ENCODE measurements at places on chromosomes 6 and 20.

GRCh38 chr20:33027769-33028751 is 3.4 kb upstream of the BPIFB6 start:
- DNase-seq: no peak

GRCh38 chr6:17015551-17016381 is 86.1 kb upstream of the STMND1 start:
- peak; percentile 28 for DNase-seq

DNA sequence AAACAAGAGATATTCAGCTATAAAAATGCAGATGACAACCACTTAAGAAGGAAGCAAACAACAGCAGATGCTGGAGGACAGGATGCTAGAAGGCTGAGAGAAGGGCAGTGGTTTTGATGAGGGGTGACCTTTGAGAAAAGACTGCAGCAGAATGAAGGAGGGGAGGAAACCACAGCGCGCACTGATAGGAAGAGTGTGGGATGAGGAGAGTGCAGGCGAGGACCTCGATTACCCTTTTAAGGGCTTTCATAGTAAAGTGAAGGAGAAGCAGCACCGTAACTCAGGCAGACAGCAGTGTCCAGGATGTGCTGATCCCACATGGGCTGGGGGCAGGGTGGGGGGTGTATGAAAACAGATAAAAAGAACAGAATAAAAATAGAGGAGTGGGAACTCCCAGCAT is 19.2 kb downstream of the ZBTB2 start:
- peak; percentile 11 for DNase-seq

DNA sequence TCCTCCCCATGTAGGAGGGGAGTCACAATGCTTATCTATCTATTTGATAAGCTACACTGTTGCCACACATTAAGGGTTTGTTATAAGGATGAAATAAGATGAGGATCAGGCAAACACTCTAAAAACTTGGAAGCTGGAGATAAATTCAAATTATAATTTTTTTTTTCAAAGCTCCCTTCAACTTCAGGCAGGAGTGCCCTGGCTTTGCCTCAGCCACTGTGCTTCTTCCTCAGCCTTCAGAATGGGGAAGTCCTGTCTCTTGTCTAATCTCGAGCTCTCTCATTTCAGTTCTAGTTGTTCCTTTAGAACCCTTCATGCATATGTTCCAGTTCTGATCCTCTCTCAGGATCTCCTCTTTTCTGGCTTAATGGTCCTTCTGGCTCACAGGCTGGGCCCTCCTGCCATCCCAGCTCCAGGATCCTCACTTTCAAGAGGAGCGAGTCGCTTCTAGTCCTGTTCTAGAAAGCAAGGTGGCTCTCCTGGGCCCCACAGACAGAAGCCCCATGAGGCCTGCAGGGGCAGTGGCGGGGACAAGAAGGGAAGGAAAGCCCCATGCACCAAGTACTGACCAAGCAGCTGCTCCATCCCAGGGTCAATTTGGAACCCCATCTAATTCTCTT is 164.3 kb downstream of the VEGFA start:
- no peak for DNase-seq

DNA sequence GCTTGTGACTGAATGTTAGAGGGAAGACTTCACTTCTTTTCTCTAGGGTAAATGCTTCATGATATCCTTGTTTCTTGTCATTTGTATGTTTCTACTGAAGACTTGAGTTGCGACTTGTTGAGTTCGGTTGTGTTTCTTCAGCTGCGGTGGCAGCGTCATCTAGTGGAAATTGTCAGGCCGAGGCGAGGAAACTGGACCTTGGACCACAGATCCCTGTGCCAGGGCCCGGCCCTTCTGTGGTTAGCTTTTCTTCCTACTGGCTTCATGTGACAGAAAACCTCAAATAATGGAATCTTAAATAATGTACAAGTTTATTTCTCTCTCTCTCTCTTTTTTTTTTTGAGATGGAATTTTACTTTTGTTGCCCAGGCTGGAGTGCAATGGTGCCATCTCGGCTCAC is 12.4 kb downstream of the MTHFD1L start:
- no peak for DNase-seq

DNA sequence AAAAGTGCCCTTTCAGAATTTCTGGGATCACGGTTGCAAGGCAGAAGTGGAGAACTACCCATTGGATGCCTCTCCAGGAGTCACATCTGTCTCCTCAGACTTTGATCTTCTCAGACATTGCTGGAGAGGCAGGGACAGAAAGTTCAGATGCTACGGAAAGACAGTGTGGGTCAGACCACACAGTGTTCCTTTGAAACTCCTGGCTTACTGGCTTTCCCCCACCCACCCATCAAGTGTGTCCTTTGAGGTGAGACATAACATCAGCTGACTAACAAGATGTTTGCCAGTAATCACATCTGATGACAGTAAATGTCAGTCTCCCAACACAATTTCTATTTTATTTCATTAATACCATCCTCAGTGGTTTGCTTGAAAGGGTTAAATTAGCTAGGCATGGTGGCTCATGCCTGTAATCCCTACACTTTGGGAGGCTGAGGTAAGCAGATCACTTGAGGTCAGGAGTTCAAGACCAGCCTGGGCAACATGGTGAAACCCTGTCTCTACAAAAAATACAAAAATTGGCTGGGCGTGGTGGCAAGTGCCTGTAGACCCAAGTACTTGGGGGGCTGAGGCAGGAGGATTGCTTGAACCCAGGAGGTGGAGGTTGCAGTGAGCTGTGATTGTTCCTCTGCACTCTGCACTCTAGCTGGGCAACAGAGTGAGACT is 67.2 kb upstream of the SNX9 start:
- DNase-seq: peak; percentile 63

- DNase-seq: no peak
Observed at GRCh38 chr6:115570331-115570730, 490.4 kb downstream of the FRK start.

DNA sequence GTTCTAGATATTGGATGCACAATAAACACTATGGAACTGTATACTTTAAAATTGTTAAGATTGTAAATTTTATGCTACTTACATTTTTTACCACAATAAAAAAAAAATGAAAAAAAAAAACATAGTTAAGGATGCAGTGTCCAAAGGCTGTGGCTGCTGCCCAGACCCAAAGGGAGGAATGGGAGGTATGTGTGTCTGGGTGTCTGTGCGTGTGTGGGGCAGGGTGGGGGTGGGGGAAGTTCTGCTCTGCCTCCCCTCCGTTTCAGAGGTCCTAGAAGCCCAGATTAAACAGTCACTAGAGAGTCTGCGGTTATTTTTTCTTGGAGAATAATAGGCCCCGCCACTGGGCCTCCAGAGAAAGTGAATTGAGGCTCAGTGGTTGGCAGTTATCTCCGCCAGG is 136.4 kb upstream of the ARMC2 start:
- no peak for DNase-seq

GRCh38 chr20:62088258-62089127 is 22.8 kb upstream of the TAF4 start:
- DNase-seq: no peak

DNA sequence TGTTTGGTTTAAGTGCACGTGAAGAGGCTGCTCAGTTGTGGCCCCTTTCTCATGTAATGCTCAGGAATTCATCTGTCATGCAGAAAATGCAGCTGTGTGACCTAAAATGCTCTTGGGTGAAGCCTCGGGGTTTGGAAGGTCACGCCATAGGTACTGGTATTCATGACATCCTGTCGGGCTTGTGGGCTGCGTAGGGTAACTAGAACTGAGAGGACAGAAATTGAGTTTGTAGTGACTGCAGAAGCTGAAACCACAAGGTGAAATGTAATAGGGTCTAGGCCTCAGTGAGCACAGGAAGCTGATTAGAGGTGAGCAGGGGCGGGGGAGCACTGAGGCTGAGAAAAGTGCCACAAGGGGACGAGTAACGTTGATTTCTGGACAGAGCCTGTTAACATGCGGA is 128.8 kb downstream of the SOBP start:
- peak; percentile 27 for DNase-seq

DNA sequence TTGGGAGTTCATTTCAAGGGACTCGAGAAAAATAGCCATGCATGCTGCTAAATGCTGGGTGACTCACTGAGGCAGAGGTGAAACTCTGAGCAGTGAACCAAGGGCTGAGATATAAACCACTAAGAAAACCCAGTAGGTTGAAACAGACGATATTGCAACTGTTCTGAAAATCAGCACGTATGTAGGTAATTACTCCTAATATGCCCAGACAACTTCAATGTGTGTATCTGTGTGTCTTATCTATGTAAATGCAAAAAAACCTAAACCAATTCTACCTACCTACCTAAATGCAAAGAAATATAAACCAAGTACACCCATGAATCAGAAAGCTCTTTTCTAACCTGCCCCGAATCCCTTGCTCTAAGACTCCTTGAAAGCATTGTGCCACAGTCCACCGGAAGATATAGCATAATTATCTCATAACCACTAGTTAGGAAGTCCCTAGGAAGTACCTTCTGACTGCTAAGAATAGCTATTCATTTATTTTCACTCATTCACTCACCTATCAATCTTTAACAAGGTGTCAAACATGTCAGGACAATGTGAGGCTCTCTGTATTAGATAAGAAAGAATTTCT is 458.7 kb upstream of the RUNX2 start:
- DNase-seq: no peak

- DNase-seq: no peak
Observed at GRCh38 chr6:152821525-152821924, 70.9 kb downstream of the VIP start.

GRCh38 chr6:129777371-129777770 is 67.4 kb upstream of the ARHGAP18 start:
- no peak for DNase-seq

DNA sequence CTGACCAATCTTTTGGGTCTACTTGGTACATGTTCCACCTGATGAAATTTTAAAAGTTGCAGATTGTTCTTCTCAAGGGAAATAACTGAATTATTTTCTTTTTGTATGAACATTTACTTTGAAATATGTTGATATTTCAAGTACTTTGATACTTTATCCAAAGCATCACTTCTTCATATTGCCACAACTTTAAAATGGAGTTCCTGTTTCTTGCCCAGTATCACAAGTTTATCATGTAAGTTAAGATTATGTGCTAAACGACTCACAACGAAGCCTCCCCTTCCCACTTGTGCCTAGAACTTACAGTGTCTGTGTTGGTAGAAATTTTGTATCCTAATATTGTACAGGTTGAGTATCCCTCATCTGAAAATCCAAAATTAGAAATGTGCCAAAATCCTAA is 108.4 kb downstream of the ARID1B start:
- no peak for DNase-seq

DNA sequence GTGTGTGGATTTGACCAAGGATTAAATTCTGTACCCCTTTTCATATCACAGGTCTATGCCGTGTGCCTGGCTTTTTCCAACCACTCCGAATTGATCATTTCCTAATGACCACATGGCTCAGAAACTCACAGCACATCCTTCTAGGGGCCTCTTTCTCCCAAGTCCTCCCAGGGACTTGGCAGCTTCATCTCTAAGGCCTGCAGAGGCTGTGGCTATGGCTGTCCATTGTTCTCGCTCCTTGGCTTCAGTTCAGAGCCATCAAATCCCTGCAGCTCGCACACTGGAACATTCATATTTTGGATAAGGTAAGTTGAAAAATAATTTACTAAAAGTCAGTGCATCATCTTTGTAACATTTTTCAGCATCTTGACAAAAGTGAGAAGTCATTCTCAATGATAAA is 497.2 kb upstream of the CDH4 start:
- DNase-seq: no peak

- no peak for DNase-seq
Observed at GRCh38 chr6:33193619-33194018, 1.4 kb upstream of the COL11A2 start.

- DNase-seq: no peak
Observed at GRCh38 chr6:125157280-125157679, 3.7 kb downstream of the TPD52L1 start.

DNA sequence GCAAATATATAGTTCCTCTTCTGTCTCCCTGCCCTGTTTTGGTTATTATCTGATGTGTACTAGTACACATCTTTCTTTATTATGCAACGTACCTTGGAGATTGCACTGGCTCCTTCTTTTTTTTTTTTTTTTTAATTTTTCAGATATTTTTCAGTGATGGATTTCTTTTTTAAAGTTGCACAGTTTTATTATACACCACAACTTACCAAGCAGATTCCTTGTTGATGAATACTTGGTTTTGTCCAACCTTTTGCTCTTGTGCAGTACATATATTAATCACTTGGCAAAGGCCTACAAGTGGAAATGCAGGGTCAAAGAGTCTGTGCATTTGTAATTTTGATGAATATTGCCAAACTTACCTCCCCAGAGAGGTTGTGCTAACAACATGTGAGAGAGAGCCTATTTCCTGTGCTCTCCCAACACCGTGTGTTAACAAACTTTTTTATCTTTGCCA is 50.1 kb upstream of the RNF24 start:
- DNase-seq: no peak

DNA sequence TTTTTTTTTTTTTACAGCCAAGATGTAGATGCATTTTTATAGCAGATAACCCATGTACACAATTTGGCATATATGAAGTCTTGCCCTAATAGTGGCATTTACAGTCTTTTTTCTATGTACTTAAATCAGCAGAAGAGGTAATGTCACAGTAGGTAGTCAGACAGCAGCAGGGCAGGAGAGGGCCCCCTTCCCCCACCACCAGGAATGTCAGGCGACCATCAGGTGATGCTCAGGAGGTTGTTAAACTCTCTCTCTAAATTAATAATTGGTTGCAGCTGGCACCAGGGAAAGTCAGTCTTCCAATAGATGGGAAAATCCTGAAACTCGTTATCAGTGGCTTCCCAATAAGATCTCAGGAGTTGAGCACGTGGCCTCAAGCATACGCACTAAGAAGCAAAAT is 188.0 kb upstream of the ADGRB3 start:
- DNase-seq: no peak

GRCh38 chr6:39166189-39166911 is 51.4 kb upstream of the SAYSD1 start:
- DNase-seq: peak; percentile 92

GRCh38 chr20:21342656-21343345 is 39.7 kb downstream of the XRN2 start:
- DNase-seq: no peak

- DNase-seq: no peak
Observed at GRCh38 chr6:167402195-167402686, 77.4 kb downstream of the TTLL2 start.

DNA sequence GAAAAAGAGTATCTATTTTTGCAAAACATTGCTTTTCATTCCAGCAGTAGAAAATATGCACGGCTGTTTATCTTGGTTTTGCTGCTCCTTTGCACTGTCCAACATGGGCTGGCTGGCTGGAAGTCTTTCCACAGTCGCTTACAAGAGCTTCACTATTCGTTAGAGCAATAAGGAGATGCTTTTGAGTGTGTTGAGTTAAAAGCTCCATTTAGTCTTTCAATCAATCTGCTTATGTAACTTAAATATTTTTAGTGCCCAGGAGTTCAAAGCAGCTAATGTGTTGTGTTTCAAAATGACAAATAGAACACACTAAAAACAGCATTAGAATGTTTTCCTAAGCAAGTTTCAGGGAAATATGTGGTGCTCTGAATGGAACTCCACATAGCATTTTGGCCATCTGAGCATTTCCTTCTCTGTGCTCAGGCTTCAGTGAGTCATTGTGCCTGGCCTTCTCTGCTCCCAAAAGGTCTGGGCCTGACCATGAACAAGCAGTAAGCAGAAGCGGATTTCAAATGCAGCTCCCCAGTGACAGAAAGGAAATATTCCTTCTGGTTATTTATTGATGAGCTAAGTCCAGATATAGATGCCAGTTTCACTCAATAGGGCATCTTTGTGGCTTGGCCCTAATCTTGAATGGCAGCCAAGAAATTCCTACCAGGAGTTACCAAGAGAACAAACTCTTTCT is 580.3 kb downstream of the TENT5A start:
- no peak for DNase-seq

Measured in stimulated activated CD4-positive, alpha-beta T cell treated with anti-CD3 and anti-CD28 coated beads, Interleukin-2, amount 100 ng/mL, for 24 hours (primary cell).